Suppressor macrophage treated with lipopolysaccharide for 1 hour (primary cell): ENCODE measurements at places on chromosomes 3 and 15.

GRCh38 chr3:129625072-129625874 is 18.8 kb upstream of the PLXND1 start:
- peak; percentile 67 for DNase-seq

DNA sequence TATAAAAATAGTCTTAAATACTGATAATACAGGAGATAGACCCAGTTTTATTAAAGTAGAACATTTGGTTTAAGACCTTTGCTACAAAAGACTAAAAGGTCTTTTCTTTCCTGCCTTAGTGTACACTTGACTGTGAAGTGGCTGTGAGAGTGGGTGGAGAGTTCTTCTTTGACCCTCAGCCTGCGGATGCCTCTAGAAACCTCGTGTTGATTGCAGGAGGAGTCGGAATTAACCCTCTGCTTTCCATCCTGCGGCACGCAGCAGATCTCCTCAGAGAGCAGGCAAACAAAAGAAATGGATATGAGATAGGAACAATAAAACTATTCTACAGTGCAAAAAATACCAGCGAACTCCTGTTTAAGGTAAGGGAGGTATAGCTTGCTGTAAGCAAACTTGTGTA is 36.5 kb downstream of the OXNAD1 start:
- DNase-seq = no peak

- no peak for DNase-seq
Measured at GRCh38 chr15:78105476-78106241, 13.3 kb downstream of the SH2D7 start.

GRCh38 chr15:43991206-43991605 is 164.4 kb downstream of the WDR76 start:
- DNase-seq = no peak

DNA sequence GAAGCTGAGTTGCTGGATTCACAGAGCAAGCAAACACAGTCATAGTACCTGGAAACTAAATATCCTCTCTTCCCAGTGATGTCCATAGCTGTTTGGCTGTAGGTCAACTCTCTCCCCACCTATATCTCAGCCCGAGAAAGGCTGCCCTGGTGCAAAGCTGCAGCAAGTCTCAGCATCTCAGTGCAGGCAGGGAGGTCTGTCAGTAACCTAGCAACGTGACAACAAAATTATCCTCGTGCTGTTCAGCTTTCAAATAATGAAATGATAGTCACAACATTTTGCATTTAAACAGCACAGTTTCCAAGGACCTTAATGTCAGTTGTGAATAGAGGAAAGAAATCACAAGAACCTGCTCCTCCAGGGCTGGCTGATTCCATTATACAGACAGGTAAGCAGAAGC is 83.6 kb downstream of the CHST2 start:
- DNase-seq = no peak

GRCh38 chr15:52559575-52559974 is 9.3 kb downstream of the ARPP19 start:
- DNase-seq = peak; percentile 50

GRCh38 chr3:20561166-20561565 is 375.2 kb upstream of the SGO1 start:
- DNase-seq = no peak

- no peak for DNase-seq
Measured at GRCh38 chr3:47416041-47416440, 35.2 kb downstream of the PTPN23 start.

DNA sequence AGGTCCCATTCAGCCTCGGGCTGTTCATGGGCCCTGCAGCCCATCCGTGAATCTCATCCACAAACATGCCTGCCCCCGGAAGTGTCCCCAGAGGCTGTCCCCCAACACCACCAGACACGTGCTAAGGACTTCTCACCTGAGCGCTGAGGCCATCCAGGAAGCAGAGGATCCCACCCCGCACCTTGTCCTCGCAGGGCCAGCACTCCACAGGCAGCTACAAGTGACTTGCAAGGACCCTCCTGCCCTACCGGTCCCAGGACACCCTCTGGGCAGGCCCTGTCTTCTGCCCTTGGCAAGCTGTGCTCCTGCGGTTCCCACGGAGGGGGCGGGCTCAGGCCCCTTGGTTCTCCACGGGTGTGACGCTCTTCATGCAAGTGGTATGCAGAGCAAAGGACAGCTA is 146.0 kb downstream of the NUP210 start:
- no peak for DNase-seq

DNA sequence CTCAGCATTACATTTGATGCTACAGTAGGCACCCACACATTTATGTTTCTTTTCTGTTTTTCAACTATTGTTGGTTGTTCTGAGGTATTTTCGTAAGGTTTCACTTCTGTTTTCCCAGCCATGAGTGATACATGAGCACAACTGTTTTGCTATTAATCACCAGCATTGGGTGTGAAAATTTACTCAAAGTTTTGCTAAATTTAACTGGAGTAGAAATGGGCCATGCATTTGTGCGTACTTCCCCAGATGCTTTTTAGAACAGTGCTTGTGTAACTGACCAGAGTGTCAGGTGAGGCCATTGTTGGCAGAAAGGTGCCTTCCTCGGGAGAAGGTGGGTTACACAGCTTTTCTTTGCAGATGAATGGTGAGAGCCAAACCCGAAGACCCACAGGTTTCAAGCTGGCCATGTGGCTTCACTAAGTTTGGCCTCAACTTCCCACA is 70.4 kb downstream of the ST6GAL1 start:
- peak; percentile 88 for DNase-seq

DNA sequence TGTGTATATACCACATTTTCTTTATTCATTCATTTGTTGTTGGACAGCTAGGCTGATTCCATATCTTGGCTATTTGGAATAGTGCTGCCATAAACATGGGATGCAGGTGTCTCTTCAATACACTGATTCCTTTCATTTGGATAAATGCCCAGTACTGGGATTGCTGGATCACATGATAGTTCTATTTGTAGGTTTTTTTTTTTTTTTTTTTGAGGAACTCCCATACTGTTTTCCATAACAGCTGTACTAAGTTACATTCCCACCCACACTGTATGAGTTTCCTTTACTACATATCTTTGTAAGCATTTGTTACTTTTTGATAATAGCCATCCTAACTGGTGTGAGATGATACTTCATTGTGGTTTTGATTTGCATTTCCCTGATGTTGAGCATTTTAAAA is 437.7 kb downstream of the DIPK2A start:
- DNase-seq = no peak

GRCh38 chr3:6512172-6512800 is 348.6 kb upstream of the GRM7 start:
- no peak for DNase-seq

DNA sequence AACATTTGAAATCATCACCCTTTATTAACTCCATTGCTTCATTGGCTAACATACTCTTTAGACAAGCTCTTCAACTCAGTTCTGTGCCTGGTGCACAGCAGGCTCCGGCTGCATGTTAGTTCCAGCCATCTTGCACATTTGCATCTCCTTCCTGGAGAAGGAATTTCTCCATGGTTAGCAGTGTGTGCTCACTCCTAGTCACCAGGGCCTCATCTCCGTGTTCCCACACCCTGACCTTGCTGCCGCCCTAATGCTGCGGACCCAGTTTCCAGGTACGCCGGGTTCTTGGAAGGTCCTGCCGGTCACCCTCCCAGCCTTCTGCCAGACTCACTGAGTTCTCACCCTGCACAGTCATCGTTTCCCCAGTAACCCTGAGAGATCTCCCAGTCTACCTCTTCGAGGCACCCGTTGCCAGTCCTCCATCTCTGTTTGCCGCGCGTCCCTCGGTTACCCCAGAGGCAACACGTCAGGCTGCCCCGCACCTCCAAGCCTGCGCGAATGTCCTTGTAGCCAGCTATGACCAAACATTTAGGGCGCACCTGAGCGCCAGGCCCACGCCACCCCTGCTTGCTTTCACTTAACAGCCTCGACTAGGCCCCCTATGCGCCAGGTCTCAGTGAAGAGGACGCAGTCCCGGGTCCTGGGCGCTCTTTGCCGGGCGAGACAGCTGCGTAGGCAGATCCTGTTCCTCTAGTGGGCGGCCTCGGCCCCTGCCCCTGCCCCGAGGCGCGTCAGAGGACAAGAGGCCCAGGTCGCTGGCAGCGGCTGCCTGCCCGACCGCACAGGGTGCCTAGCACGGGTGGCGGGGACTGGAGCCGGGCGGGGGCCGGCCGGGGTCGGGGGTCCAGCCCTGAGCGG is 747 bp upstream of the ZNF592 start:
- DNase-seq = peak; percentile 75

- DNase-seq = peak; percentile 39
Measured at GRCh38 chr15:56729561-56729960, 3.7 kb downstream of the ZNF280D start.

- no peak for DNase-seq
Measured at GRCh38 chr15:51736751-51737521, 519 bp downstream of the LYSMD2 start.

DNA sequence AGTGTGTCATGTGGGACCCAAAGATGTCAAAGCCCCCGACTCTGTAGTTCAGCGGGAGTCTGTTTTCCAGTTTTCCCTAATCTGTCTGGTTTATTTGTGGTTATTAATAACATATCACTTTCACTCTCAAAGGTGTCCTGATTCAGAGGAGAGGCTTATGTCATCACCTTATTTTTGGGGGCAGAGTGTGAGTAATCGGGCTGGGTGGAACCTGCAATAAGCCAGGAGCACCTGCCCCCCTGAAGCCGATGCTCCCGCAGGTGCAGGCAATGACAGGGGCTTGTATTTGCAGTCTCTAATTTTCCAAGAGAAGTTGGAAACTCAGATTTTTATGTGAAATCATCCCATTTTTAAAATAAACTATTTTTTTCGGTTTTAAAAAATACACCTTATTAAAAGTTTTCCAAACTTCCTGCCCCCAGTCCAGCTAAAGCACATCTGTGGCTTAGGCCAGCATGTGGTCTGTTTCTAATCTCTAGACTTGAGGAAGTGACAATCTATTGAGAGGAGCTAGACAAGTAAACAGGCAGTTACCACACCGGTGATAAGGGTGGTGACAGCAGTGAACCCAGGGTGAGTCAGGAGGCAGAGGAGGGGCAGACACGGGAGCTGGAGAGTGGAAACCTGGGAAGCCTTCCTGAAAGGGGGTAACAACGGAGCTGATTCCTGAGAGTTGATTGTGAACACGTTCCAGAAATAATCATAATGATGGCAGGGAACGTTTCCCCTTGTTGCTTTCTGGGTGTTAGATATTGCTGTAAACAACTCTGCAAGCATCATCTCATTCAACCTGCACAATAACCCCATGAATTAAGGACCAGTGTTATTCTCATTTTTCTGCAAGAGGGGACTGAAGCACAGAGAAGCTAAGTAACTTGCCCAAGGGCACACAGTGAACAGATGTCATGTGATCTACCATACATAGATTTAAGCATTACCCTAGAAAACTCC is 37.2 kb downstream of the BHLHE40 start:
- peak; percentile 60 for DNase-seq

DNA sequence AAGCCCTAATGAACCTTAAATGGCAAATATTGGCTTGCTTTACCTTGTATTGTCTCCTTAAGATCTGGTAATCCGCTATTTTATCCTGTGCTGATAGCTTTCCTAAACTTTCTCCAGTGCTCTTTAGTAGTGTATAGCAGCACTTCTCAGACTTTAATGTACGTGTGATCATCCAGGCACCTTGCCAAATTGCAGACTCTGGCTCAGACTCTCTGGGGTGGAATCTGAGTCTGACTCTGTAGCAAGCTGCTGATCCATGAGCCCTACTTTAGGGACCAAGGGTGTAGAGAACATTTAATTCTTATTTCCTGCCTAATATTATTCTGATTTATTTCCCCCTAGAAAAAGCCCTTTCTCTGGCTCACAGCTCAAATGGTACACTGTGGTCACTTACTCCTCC is 518.8 kb upstream of the ZNF385D start:
- no peak for DNase-seq

DNA sequence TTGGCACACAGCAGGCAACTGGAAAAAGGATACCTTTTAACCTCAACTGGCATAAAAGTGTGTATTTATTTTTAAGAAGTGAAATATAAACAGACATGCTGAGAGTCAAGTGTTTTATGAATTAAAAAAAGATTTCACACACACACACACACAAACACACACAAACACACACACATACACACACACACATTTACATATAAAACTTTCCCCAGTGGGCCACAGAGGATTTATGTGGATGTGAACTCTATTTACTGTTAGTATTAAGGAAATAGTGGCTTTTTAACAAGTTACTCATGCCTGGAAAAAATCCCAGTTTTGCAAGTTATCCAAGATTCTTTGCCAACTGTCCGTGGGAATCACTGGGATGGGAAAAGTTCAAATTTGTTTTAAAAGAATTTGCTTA is 725.9 kb upstream of the NR2F2 start:
- DNase-seq = no peak

GRCh38 chr3:11498646-11499045 is 145.1 kb downstream of the VGLL4 start:
- no peak for DNase-seq

DNA sequence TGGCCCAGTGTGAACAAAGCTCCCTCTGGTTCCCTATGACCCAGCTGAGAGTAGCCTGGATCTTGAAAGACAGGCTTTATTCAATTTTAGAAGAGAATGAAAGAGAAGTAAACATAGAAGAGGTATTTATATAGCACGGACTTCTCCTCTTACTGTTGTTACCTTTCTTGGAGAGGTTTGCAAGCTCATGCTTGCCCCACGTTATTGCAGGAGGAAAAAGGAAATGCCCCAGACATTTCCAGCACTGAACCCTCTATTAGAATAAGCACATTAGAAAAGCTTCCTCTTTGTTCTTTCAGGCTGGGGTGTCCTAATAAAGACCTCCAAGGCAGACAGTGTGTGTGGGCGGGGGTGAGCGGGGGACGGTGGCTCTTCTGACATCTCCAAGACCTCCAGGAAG is 98.7 kb upstream of the AGBL1 start:
- DNase-seq = no peak

GRCh38 chr3:152021951-152022461 is 148.6 kb downstream of the SUCNR1 start:
- DNase-seq = peak; percentile 76
